Activated T-helper 17 cell treated with anti-CD3 and anti-CD28 coated beads, Interleukin-2, amount 50 U/mL, for 72 hours (primary cell): ENCODE measurements at places on chromosomes 6 and 20.

- ATAC-seq = peak; percentile 97
Observed at GRCh38 chr6:43308101-43308989, at the start of gene CRIP3. Gene CRIP3, minus strand, starts transcription at chr6:43308826. Its CDS starts 34 bp downstream, at chr6:43308792.

GRCh38 chr6:79570129-79571029, 33.1 kb upstream of the LCA5 start:
- peak; percentile 39 for ATAC-seq

- no peak for ATAC-seq
Observed at GRCh38 chr6:121309768-121310469, 24.4 kb downstream of the TBC1D32 start.

DNA sequence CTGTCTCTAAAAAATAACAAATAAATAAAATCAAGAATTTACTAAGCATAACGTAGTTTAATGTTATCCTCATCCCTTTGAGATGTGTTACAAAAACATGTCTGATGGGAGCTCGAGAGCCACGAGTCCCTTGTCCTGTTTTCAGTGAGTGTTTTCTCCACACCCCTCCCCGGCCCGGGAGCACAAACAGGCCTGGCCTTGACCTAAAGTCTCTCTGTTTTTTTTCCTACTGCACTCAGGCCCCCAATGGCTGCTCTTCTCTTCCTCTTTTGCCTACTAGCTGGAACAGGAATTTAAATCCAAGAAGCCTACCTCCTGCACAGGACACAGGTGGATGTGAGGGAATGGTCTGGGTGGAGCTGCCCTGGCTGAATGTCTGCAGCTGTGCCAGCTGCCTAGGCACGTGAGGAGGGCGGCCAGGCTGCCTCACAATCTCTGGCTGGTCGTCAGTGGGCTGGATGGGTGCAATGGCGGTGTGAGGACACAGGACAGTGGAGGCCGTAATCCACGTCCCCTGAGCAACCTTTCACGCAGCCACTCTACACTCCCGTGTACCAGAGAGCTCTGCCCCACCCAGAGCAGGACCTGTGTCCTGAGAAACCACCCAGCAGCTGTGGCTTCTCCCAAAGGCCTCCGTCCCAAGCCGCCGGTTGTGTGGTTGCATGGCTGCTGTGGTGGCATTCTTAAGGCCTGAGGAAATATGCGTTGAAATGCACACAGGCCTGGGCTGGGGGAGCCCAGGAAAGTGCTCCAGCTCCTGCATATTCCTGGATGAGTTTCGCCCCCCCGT, 117.5 kb downstream of the FAM120B start:
- ATAC-seq = no peak

DNA sequence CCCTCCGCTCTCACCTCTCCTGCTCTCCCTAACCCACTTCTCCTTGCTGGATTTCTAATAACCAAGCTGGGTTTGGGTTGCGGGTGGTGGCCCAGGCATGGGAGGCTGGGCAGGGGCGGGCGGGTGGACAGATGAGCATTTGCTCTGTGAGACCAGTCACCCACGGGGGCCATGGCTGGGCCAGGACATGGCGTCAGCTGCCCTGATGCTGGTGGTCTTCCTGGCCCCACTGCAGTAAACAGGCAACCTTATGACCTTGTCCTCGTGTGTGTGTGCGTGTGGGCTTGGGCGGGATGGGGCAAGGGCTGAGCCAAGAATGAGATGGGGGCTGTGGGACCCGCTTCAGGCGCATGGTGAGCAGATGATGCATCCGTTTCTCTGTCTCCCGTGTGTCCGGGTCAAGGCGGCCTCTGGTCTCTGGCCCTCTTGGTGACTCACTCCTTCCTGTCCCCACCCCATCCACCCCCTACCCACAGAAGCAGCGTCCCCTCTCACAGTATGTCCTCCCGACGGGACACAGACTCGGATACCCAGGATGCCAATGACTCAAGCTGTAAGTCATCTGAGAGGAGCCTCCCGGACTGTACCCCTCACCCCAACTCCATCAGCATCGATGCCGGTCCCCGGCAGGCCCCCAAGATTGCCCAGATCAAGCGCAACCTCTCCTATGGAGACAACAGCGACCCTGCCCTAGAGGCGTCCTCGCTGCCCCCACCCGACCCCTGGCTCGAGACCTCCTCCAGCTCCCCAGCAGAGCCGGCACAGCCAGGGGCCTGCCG, 41.4 kb upstream of the MYL9 start:
- no peak for ATAC-seq

GRCh38 chr6:153963352-153963751, 75.7 kb upstream of the OPRM1 start:
- ATAC-seq = no peak

DNA sequence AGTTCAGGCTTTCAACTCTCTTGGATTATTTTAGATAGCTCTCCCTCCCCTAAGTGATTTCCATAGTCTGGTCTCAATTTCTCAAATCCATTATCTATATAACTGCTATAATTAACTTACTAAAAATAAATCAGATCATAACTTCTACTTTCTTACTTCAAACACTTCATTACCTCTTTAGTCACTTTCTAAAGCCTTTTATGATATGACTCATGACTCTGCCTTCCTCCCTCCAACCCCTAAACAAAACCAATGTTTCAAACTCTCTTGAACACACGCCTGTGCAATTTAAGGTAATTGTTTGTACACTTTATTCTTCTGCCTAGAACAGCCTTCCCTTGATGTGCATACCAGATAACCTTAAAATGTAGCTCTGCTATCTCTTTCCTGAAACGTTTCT, 100.5 kb downstream of the LMBRD1 start:
- peak; percentile 64 for ATAC-seq

GRCh38 chr6:37232430-37233017, 25.0 kb upstream of the TBC1D22B start:
- ATAC-seq = no peak

GRCh38 chr20:61662226-61662967, 403.3 kb downstream of the TAF4 start:
- no peak for ATAC-seq

- ATAC-seq = no peak
Observed at GRCh38 chr6:124753562-124754105, 208.6 kb upstream of the RNF217 start.

GRCh38 chr20:57056651-57057050, 209.8 kb downstream of the BMP7 start:
- no peak for ATAC-seq

DNA sequence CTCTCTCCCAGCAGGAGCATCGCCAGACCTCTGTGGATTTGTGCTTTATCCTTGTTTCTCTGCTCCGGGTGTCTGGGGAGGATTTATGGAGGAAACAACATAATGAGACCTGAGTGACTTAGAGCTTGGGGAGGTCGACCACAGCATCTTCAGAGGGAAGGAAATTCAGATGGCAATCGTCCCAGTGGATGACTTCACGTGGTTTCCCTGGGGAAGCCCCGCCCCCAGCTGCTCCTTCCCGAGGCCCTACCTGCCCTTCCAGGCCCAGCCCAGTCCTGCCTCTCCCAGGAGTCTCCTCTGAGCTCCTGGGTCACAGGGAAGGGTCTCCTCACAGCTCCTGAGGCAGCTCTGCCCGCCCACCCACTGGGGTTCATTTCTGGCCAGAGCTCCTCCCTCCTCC, 430.3 kb upstream of the SULF2 start:
- ATAC-seq = no peak

- no peak for ATAC-seq
Observed at GRCh38 chr6:133951227-133951626, 1.8 kb upstream of the TBPL1 start.

DNA sequence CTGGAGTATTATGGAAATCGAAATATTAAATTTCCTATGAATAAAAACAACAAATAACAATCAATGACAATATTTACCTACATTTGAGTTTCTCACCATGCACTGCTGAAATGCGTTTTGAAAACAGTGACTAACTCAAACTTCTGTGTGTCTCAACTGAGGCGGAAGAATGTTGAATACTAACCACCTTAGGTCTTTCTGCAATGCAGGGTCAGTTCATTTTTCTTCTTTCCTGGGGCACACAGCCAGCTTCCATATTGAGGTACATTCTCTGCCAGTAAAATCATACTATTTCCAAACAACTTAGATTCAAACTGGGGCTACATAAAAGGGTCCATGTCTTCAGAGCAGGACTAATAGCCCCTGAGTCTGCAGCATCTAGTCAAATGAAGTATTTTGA, 310.1 kb downstream of the UTRN start:
- no peak for ATAC-seq

DNA sequence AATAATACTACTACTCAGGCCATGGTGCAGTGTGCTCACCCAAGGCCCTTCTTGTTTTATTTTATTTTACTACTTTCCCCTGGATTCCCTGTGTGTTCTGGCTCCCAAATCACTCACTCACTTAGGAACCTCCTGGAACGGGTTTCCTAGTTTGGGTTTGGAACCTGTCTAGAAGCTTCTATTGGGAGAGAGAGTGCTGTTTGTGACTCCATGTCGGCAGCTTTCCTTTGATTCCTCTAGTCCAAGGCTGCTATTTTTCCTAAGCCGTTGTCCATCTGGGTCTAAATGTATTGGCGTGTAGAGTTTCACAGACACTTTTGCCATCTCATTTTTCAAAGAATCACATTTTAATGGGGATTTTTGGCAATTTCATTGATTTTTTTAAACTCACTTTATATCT, 70.8 kb downstream of the FOXA2 start:
- no peak for ATAC-seq

DNA sequence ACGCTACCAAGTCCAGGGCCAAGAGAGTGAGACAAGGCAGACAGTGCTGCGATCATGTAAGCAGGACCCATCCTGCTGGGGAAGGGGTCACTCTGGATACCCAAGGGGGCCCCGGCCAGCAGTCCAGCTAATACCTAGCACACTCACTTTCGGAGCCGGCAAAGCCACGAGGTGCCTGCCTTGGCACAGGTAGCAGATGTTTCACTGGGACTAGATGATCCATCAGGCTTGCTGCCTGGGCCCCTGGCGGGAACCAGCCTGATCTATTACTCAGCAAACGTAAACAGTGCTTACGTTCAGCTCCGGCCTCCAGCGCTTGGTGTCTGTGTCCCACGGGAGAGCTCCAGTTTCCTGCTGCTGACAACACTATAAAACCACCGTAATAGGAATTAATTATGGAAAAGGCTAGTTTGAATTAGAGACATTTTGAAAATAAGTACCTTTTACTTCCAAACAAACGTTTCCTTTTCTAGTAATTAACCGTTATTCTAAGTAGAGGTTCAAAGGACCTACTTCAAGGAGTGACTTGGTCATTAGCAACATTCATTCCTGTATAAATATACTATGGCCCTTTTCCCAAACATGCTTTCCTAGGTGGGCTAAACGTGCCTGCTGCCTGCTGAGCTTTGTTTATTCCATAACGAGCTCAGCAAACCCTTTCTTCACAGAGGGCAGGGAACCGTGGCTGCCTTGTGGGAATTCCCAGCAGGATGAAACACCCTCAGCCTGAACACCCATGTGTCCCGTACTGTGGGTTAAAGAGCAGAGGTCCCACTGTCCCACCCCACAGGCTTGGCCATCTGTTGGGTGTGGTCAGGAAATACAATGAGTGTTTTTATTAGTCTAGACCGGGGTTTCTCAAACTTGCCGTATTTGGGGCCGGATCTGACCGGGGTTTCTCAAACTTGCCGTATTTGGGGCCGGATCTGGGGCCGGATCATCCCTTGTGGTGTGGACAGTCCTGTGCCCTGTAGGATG, 18.4 kb downstream of the SLC22A23 start:
- no peak for ATAC-seq

DNA sequence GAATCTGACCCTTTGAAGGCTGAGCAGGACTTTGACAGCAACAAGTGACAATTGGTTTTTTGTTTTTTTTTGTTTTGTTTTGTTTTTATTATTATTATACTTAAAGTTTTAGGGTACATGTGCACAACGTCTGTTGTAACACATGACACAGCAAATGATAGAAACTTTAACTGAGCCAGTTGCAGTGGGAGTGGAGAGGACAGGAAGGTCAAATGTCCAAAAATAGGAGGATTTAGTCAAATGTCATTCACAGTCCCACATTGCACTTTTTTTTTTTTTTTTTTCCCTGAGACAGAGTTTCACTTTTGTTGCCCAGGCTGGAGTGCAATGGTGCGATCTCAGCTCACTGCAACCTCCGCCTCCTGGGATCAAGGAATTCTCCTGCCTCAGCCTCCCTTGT, 223.0 kb downstream of the HIVEP2 start:
- ATAC-seq = no peak

DNA sequence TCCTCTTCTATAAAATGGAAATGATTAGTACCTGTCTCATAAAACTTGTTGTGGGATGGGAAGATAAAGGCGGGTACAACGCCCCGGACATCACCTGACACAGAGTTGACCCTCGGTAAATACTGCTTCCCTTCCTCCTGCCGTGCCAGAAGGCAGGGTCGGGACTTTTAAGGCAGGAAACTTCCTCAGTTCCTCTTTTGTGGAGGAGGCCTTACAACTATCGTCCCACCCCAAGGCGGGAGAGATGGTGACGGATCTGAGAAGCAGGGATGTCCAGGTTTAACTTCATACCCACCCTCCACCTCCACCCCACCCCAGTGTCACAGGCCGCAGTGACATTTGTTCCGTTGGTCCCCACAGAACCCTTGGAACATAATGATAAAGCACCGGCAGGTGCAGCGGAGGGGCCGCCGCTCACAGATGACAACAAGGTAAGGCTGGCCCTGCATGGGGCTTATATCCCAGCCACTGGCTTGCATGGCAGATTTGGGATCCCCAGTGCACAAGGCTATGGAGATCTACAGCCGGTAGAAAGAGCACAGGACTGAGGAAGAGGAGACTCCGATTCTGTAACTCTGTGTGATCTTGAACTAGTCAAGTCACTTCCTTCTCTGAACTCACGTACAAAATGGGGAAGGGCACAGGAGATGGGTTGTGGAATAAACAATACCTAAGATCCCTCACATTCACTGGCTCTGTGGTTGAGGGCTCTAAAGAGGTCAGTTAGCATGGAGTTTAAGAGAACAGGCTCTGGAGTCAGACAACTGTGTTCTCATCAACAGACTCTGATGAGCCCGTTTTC, 764 bp downstream of the DNTTIP1 start:
- no peak for ATAC-seq

GRCh38 chr6:115898246-115898645, 162.4 kb downstream of the FRK start:
- ATAC-seq = no peak

DNA sequence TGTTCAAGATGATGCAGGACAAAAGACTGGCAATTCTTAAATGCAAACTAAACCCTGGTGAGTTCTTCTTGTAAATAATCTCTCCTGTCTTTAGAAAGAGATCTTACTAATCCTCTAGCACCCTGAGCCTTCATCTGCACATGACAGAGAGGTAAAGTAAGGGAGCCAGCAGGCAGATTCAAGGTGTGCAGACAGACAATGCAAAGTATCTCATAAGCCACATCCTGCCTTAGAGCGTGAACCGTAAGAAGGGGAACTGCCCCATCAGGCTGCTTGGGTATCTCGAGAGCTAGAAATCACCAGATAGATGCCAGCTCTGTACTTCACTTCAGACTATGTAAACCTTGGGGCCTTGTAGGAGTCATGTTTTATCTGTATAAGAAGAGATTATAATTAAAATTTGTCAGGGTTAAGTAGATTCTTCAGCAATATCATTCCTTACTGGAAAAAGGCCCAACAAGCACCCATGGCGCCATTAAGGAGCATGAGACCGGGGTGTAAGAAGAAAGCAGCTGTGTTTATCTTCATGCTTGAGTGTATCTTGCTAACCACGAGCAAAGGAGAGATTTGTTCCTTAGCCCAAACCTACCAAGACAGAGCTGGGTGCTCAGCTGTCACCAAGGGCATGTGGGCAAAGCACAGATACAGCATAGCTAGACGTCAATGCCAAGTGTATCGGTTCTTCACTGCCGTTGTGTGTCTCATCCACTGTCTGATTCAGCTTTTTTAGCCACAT, 24.4 kb downstream of the CNR1 start:
- no peak for ATAC-seq

GRCh38 chr6:149492798-149493343, 8.1 kb upstream of the ZC3H12D start:
- ATAC-seq = peak; percentile 11
